ENCODE measurements at places on chromosomes 3 and 15. TPM values are rescaled to one million over a fixed set of nuclear protein-coding genes. Genes with fewer than 3 reads are reported as not detected.

CCNB2 gene
- 1.7 TPM for total RNA-seq

ITIH4 gene
- total RNA-seq = 2.5 TPM

RLBP1 gene
- 0.28 TPM for total RNA-seq

FGF12 gene
- total RNA-seq = 0.14 TPM

DLEC1 gene
- under 0.01 TPM for total RNA-seq

ZBED2 gene
- total RNA-seq = 2.1 TPM

C3orf49 gene
- not detected for total RNA-seq

SH2D7 gene
- total RNA-seq = not detected

Data from nasal cavity respiratory epithelium epithelial cell of viscerocranial mucosa (primary cell).